AG10803 (cell line): ENCODE measurements at places on chromosomes 4 and X.

- no peak for DNase-seq
Measured at GRCh38 chr4:85763202-85763601, 288.3 kb downstream of the ARHGAP24 start.

DNA sequence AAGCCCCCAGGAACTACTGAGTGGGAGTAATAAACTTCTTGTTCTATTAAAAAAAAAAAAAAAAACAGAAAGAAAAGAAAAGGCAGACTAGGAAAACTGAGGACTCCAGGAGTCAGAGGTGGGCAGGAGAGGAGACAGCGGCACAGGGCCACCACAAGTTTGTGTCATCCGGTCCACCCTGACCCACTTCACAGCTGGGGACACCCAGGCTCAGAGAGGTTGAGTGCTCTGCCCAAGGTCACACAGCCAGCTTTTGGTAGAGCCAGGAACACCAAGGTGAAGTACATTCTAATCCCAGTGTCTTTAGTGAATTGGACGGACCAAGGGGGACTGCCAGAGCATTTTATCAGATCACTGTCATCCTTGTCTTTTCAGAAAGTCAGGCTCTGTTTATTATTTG, 16.4 kb upstream of the ABLIM2 start:
- DNase-seq: no peak

DNA sequence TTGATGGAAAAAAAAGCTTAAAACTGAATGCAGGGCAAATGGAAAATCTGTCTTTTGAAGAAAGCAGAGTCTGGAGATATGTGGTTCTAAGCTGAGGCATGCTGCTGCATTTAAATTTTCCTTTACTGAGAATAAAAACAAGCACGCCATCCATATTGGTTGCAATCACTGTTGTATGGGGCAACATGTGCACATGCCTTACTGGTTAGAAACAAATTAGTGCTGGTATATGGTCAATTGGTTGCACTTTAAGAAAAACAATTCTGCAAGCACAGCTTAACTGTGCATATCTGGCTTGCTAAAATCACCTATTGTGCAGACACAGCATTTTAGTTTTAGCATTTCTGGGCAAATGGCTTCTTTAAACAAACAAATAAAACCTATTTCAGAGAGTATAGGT, 239.1 kb downstream of the NDST4 start:
- no peak for DNase-seq

GRCh38 chrX:120561634-120562568, 1.1 kb upstream of the CUL4B start:
- no peak for DNase-seq

GRCh38 chrX:130086447-130087206, 23.7 kb downstream of the ELF4 start:
- DNase-seq: no peak

- DNase-seq: no peak
Measured at GRCh38 chr4:8547912-8548730, 32.1 kb upstream of the GPR78 start.

GRCh38 chrX:17154001-17154400, 207.5 kb downstream of the REPS2 start:
- no peak for DNase-seq

GRCh38 chr4:88033309-88033708, 25.9 kb downstream of the PKD2 start:
- peak; percentile 63 for DNase-seq

DNA sequence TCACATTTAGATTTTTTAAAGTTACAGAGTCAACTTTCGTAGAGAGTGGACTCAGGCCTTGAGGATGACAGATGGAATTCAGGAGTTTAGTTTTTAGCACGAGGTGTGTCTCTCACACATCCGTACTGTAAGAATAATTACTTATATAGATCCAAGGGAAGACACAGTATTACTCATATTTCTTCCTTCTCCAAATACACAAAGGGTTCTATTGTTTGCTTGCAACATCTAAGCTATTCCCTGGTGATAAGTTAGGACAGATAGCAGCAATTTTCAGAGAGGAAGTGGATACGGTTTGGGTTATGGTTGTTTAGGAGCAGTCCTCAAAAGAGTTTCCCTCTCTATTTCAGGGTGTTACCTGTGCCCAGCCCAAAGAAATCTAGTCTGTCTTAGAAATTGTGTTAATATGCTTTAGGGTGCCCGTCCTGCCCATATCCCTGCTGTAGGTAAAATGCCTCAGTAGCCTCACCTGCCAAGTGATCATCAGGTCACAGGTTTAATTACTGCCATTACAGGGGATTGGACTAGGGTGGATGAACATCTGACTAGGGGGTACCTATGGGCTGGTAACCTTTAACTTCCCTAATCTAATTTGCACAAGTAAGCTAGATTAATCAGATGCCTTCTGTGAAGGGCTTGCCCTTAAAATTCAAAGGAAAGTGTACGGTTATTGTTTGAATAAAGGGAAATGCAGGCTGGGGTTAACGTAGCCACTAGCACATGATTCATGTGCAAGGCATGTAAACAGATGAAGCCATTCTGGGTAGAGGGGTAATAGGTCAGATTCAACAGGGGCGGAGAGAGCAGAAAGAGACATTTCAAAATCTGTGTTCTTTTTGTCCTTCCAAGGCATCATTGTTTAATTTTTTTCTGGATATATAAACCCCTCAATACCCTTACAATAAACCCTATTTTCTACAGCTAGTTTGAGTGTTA, 8.7 kb upstream of the PPP3CA start:
- peak; percentile 87 for DNase-seq

- peak; percentile 35 for DNase-seq
Measured at GRCh38 chr4:17376205-17376604, 135.7 kb downstream of the QDPR start.

DNA sequence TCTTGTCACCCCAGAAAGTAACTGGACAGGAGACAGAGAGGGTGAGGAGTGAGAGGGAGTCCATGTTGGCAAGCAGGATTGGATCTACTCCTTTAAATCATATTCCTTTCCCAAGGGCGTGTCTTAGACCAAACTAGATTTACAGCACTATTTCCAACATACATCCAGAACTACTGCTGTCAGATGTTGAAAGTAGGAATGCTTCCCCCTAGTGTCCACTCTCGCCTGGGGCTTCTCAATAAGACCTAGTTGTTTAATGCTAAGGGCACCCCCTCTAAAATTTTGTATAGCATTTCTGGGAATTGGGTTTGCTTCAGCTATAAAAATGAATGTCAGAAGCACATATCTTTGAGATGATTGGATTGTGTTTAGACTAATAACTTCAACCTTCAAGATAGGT, 13.3 kb downstream of the OFD1 start:
- DNase-seq: peak; percentile 67

DNA sequence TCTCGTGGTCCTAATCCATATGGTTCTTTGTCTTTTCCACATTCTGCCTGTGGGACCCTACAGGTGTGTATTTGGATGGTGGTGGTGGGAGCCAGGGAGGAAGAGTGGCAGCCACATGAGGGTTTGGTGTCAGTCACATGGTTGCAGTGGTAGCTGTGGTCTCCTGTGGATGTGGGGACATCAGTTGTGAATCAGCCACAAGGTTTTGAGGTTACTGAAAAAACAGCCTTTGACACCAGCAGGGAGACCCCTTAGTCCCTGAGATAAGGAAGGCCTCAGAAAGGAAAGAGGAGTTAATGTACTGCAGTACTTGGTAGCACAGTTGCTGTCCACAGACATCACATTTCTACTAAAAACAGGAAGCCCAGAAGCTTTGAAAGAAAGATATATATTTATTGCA, 15.8 kb upstream of the GAGE10 start:
- DNase-seq: no peak

- DNase-seq: no peak
Measured at GRCh38 chr4:100948911-100949310, 398.4 kb downstream of the PPP3CA start.

DNA sequence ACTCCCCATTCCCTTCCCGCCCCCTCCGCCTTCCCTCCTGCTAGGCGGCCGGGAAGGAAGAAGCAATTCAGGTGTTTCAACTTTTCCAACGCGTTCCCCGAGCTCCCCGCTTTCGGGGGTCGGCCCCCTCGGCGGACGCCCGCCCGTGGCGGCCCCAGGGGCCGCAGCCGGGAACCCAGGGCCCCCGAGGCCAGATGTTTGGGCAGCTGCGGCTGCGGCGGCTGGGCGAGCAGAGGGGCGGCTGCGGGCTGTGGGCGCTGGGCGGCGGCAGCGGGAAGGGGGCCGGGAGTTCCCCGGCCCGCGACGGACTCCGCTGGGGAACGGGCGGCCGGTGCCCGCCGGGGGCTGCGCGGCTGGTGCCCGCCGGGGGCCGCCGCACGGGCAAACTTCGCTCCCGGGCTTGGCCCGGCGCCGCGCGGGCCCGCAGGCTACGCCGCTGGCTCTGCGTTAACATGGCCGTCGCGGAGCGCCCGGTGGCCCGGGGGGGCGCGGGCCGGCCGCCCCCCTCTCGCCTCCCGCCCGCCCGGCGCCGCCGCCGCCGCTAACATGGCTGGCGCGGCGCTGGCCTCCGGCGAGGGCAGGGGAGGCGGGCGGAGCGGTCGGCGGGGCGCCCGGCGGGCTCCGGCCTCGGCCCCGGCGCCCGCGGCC, 510 bp downstream of the HMGB3 start:
- DNase-seq: no peak

- peak; percentile 98 for DNase-seq
Measured at GRCh38 chr4:156476359-156476758, 495.2 kb downstream of the PDGFC start.

- no peak for DNase-seq
Measured at GRCh38 chrX:100880368-100880767, 6.2 kb upstream of the NOX1 start.

GRCh38 chrX:71420686-71421085, 54.5 kb downstream of the TAF1 start:
- DNase-seq: no peak

GRCh38 chr4:106615961-106616360, 247.4 kb upstream of the GIMD1 start:
- peak; percentile 33 for DNase-seq

GRCh38 chr4:40349561-40350198, 14.5 kb downstream of the CHRNA9 start:
- peak; percentile 41 for DNase-seq

DNA sequence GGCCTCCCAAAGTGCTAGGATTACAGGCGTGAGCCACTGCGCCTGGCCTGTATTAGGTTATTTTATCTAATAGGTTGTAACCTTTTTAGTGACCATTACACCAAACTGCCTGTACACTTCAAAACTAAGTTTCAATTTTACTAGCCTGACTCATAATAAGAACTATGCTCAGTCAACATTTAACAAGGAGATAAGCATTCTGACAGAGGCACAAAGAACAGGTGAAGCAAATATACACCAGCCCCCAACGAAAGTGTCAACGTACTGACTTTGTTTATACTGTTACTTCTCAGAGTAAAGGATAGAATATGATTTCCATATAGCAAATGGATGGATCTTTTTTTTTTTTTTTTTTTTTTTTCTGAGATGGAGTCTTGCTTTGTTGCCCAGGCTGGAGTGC, 62.8 kb downstream of the SHISA3 start:
- no peak for DNase-seq

- DNase-seq: no peak
Measured at GRCh38 chr4:137703195-137703594, 170.9 kb upstream of the PCDH18 start.

DNA sequence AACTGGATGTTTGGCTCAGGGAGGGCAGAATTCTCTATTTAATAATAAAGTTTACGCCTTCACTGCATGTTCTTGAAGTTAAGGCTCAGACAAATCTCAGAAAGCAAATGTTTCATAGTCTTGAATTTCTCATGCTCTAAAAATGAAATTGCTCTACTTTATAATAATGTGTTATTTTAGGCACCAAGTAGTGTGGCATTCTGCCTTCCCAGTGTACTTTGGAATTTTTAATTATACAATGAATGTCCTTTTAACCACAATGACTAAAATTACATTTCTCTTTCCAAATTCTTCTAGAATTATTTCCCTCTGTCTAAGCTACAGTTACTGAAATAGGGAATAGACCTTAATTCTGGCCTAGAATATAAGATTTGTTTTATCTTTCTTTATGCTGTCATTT, 97.9 kb upstream of the PDE5A start:
- DNase-seq: peak; percentile 69

DNA sequence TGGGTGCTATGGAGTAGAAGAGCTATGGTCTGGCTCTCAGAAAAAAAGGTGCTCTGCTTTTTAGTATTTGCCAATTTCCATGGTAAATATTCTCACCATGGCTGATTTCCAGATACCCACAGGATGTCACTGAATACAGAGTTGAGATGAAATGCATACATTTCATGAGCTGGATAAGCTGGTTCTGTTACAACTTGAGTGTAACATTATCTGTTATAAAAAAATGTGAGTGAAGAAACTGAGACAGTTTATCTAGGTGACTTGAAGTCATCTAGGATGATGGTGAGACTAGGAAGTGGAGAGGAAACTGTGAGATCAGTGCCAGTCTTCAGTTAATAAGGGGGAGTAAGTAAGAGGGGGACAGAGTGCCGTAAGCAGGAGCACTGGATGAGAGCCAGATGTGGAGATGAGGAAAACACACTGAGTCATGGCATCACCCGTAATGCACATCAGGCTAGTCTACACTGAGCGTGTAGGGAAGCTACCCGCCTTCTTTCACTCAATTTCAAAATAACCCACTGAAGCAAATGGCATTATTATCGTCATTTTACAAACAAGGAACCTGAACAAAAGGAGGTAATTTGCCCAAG, 5.0 kb downstream of the HPSE start:
- peak; percentile 15 for DNase-seq

DNA sequence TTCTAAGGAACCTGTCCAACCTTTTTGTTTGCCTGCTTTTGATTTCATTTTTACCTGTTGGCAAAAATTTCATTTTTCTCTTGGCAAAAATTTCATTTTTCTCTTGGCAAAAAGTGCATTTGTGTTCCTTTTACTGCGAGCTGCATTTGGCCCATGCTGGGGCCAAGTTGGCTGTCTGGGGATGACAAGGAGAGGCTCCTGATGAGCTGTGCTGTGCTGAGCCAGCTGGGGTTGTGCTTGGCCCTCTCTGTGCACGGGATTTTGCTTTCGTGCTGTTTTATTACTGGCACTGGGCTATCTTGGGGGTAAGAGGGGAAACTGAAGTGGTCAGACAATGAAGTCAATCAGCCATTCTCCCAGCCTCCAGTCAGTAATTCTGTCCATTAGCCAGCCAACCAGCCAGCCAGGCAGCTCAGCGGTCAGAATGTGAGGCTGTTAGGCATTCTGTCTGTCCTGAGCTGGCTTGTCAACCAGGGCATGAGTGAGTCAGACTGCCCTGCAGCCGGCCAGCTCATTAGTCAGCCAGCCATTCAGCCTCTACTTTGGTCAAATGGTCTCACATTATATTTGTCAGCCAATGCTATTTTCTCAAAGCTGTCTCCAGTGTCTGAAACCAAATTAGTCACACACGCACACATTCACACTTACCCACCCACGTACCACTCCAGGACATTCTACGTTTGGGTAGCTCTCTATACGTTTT, 56.9 kb upstream of the PRPS1 start:
- peak; percentile 91 for DNase-seq

DNA sequence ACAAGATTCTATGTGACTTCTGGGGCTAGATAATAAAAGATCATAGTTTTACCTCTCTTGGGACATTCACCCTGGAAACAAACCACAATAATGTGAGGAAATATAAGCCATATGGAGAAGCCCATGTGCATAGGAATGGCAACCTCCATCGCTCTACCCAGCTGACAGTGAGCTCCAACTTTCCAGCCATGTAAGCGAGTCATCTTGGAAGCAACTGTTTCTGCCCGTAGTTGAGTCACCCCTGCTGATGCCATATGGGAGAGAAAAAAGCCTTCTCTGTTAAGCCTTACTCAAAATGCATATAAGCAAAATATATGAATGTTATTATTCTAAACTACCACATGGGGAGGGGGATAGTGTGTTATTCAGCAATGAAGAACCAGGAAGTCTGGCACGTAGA, 31.4 kb upstream of the RELL1 start:
- DNase-seq: peak; percentile 93

- peak; percentile 38 for DNase-seq
Measured at GRCh38 chrX:150365990-150366911, 3.1 kb downstream of the MAMLD1 start.
